HTR-8/SVneo (cell line): ENCODE measurements at places on chromosomes 7 and 10.

- no peak for DNase-seq
Measured at GRCh38 chr10:26483554-26483953, 45.4 kb downstream of the APBB1IP start.

GRCh38 chr7:47720141-47720906 is 138.4 kb upstream of the TNS3 start:
- peak; percentile 54 for DNase-seq

GRCh38 chr7:40470091-40470592 is 335.3 kb downstream of the SUGCT start:
- no peak for DNase-seq

DNA sequence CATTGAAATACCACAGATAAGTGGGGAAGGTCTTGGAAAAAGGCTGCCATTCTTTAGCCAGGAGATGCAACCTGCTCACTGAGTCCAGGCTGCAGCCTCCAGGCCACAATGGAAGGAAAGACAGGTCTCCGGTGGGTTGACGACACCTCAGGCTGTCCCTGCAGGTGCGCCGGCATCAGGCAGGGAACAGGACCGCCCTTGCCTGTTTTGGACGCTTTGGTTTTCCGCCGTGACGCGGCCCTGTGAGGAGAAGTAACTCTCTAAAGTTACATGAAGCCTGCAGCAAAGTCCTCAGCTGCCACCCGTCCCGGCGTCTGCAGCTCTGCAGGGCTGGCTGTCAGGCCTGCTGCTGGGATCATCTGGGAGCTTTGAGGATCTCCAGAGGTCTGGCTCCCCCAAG is 147.0 kb downstream of the WDR37 start:
- no peak for DNase-seq

DNA sequence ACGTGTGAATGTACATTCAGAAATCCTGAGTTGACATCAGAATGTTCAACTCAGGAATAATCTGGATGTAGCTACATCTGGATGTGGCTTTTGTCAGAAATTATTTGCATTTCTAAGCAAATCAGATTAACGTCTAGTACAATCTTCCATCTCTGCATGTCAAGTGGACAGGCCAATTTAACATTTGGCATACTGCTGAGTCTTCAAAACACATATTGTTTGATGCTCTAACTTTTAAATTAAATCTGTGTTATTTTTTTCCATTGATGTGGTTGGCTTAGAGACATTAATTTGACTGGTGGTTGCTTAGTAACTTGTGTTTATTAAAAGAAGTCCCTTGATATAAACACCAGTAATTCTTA is 3.4 kb downstream of the STAMBPL1 start:
- no peak for DNase-seq

GRCh38 chr7:33578166-33578565 is 327.2 kb upstream of the BMPER start:
- DNase-seq: no peak

- DNase-seq: no peak
Measured at GRCh38 chr10:71985542-71986250, 21.5 kb downstream of the CHST3 start.

DNA sequence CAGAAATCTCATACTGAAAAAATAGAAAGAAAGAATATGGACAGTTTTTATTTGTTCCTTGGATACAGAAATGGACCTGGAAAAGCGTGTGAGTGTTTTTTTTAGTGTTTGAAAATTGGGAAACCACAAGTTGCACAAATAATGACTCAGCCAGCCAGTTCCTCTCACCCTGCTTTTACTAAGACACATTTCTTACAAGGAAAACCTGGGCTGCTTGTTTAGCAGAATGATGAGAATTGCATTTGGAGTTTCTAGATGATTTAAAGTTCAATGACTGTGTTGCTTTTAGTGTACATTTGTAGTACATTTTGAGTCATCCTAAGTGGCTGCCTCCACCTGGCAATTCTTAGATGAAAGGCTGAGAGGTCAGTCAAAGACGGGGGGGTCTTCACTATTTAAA is 218.7 kb downstream of the ABCA13 start:
- no peak for DNase-seq

GRCh38 chr10:16777473-16778370 is 39.5 kb downstream of the RSU1 start:
- peak; percentile 37 for DNase-seq

DNA sequence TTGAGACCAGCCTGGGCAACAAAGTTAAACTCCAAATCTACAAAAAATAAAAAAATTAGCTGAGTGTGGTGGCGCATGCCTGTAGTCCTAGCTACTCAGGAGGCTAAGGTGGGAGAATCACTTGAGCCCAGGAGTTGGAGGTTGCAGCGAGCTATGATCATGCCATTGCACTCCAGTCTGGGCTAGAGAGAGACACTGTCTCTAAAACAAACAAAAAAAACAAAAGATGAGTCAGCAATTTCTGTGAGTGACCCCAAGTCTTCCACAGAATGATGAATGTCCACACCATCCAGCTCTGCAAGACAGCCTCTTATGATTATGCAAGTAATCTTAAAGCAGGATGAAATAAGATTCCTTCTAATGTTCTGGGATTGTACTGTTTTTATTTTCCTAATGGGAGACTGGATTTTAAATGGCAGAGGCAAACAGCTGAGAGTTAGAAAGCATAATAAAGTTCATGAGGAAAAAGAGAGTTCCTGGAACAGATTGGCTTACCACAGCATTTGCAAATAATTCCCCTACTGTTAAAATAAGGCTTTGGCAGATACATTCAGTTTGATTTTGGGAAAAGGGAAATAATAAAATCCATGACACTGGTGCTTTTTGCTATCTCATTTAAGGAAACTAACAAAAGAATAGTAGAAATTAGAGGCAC is 18.9 kb upstream of the PRKAR2B start:
- DNase-seq: peak; percentile 11
